ENCODE measurements at places on chromosomes 2 and 18. TPM values are rescaled to one million over a fixed set of nuclear protein-coding genes. Genes with fewer than 3 reads are reported as not detected.

NEURL3 gene
- total RNA-seq = 0.20 TPM

HOXD8 gene
- total RNA-seq = 27.4 TPM

C2orf66 gene
- total RNA-seq = not detected

DNA sequence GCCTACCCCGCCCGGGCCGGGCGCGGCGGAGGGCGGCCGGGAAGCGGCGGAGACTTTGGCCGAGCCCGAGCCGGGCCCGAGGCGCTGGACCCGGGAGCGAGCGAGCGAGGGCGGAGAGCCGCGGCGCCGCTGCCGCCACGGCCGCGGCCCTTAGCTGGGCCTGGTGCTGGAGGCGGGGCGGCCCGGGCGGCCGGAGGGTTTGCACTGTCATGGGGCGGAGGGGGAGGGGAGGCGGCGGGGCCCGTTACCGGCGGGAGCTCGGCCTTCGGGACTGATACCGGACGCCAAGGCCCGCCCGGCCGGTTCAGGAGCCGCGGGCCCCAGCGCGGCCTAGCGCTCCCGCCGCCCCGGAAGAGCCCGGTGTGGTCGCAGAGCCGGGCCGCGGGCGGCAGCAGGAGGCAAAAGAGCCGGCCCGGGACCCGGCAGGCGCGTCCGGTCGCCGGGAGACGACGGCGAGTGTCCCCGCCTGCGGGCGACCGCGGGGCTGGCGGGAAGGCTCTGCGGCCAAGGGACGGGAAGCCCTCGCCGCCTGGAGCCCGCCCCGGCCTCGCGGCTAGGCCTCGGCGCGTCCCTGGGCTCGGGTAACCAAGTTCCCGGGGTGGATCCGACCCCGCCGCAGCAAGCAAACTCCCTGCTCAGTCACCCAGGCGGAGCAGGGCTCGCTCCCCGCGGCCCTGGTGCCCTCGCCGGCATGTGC lies 697 bp downstream of the KCMF1 start:
- DNase-seq = peak; percentile 58

DNA sequence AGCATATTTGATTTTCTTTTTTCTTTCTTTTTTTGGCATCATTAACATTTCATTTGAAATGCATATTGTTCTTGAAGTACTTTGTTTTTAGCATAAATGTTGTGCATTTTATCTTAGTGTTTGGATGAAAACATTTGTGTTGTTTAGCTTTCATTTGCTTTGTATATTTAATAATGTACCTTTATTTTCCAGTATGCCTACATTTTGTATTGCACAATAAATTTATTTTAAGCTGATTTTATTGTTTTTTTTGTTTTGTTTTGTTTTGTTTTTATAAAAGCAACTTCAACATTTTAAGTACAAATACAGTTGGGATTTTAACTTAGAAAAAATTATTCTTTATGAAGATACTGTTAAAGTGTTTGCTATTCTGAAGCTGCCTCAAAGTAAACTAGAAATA lies 54.4 kb downstream of the GLS start:
- no peak for DNase-seq

GRCh38 chr2:222915092-222915957 lies 54.5 kb downstream of the ACSL3 start:
- peak; percentile 37 for DNase-seq

DNA sequence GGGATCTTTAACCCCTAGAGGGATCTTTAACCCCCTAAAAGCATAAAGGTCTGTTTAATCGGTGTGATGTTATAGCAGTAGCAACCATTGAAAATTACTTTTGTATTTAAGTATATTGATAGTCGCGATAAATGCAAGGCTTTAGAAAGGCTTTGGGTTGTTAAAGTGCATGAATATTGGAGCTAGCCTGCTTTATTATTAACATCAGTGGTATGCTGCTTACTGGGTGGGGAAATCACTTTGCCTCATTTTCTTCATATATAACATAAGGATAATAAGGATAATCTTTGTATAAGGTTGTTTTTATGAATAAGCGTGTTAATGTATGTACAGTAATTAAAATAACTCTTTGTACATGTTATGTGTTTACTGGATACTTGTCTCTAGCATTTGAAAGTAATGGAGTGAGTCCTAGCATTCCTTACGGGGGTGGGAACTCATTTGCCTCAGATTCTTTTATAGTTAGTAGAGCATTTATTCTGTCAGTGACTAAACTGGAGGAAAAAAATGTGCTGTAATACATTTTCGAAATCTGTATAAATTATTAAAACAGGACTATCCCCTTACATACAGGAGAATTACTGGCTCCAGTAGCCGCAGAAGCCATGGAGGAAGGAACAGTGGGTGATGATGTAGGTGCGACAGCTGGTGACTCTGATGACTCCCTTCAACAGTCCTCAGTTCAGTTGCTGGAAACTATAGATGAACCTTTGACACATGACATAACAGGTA lies 122.2 kb downstream of the BIRC6 start:
- no peak for DNase-seq

DNA sequence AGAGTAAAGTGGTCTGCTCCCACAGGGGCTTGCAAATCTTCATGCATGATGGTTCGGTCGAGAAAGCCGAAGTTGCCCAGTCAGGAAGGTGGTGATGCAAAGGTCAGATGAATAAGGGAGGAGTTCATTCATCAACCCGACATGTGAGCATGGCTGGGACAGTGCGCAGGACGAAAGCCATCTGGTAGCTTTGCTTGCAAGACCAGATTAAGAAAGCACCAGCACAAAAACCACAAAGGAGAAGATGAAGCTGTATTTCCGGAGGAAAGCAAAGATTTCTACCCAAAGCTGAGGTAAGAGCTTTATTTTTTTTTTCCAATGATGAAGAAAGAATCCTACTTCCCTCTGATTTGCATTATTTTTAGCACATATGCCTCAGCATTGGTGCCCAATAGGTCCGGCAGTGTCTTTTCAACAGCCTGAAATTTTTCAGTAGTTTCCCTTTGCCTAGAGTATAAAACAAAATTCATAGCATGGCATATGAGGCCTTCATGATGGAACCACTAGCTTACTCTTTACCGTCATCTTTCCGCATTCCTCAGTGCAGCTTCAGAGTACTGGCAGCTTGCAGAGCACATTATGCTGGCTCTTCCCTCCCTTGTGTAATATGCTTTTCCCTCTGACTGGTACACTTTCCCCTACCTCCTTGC lies 112.0 kb upstream of the THOC1 start:
- DNase-seq = no peak

GRCh38 chr18:6058941-6059340 lies 163.6 kb upstream of the TMEM200C start:
- no peak for DNase-seq

DNA sequence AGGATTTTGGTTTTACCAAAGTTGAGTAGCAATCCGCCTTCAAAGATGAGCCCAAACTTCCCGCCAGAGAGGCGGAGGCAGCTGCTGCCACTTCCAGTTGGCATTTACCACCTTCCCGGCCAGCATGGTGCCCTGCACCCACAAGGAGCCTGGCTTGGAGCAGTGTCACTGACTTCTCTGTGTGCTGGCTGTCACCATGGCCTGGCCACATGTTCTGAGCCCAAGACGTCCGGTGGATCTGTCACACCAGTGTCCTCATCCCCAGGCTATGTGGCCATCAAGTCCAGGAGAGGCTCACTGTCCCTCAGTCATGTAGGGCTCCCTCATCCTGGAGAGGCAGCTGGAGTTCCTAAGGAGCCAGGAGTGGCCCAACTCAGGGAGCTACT lies 100.6 kb downstream of the ACKR3 start:
- DNase-seq = no peak

DNA sequence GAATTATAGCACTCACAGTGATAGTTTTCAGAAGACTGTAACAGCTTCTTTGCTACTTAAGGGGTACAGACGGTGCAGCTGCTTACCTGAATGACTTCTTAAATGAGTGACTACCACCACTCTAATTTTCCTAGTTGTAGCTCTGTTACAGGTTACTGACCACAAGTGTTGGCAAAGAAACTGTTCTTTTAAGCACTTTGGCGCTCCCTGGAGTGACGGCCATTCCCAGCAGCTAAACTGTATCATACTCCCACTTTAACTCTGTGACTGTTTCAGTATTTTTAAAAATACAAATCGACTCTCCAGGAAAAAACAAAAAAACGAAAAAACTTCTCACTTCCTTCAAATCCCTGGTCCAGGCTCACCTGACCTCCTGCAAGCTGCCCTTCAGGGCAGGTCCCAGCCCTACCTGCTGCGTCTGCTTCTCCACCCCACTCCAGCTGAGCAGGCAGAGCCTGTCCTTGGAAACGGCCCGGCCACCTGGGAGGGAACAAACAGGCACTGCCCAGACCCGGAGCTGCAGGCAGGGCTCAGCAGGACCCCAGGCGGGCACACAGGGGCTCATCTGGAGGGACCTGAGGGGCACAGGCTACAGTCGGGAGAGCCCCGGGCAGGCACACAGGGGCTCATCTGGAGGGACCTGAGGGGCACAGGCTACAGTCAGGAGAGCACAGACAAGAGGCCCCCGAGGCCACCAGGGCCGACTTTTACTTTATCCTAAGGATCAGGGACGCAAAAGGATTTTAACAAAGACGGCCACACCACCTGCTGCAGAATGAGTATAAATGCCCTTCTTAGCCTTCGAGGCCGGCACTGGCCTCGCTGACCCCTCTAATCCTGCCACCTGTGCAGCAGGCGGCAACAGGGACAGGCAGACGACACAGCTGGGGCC lies 24.5 kb downstream of the SLC66A2 start:
- no peak for DNase-seq

DNA sequence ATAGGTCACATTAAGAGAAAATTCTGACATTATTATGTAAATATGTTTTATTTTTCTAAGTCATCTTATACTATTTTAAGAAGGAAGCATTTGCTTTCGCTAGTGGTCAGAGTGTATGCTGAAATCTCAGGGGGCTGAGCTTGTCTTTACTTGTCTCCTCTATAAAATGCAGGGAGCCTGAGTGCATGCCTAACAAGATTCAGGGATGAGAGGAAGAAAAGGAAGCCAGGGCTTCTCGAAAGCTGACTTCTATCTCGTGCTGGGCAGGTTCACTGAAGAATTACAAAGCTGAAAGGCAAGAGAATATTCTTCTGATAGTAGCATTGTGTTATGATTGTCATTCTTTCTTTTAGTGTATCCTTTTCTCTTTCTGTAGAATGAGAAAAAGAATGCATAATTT lies 467.4 kb downstream of the SOX11 start:
- DNase-seq = no peak

DNA sequence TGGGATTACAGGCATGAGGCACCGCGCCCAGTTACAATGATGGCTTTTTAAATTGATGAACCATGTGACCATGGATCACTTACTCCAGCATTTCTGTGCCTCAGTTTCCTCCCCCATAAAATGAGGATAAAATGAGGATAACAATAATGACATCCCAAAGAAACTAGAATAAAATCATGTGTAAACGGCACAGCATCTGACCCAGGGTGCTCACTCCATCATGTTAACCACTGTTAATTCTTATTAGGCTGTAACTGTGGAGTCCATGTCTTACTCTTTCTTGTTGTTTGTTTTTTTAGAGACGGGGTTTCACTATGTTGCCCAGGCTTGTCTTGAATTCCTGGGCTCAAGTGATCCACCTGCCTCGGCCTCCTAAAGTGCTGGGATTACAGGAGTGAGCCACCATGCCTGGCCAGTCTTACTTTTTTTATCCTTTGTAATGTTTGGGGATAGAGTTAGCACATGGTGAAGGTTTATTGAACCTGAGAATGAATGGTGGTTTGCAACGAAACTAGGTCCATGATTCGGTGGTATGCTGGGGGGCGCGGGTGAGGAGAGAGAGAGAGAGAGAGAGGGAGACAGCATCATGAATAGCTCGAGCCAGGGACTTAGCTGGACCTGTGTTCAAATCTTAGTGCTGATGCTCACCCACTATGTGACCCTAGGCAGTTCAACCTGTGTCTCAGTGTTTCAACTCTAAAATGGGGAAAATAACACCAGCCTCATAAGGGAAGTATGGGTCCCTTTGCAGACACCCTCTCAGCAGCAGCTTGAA lies 52.3 kb downstream of the MYCN start:
- DNase-seq = no peak

- DNase-seq = no peak
These were observed 23.5 kb downstream of the PSMG2 start for GRCh38 chr18:12726331-12726730.

DNA sequence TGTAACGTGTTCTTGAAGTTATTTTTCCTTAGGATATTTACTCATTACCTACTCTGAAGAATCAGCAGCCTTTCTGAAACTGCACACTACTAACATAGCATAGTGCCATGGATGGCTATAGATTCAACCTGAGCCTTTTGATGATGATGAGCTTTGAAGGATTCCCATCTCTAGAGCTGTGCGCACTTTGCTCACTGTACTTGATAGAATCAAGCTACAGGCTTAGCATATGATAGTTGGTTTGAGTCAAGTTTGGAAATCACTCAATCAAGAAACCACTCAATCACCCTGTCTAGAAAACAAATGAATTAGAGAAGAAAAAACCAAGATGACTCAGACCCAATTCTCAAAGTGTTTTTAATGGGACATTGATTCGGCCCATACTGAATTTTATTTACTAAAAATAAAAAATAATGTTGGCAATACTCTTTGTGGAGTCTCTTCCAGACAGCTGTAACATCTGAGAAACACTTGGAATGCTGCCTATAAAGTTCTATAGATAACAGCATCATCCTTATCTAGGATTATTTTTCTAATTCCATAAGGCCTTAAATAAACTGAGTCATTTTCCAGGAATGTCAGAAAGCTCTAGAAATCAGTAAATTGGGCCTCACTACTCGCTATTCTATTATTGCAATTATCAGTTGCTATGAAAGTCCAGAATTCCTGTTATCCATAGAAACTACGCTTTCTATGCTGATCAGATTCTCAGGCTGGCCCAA lies 259.0 kb upstream of the ERBB4 start:
- peak; percentile 6 for DNase-seq

- no peak for DNase-seq
These were observed 113.5 kb downstream of the EFEMP1 start for GRCh38 chr2:55809875-55810621.

DNA sequence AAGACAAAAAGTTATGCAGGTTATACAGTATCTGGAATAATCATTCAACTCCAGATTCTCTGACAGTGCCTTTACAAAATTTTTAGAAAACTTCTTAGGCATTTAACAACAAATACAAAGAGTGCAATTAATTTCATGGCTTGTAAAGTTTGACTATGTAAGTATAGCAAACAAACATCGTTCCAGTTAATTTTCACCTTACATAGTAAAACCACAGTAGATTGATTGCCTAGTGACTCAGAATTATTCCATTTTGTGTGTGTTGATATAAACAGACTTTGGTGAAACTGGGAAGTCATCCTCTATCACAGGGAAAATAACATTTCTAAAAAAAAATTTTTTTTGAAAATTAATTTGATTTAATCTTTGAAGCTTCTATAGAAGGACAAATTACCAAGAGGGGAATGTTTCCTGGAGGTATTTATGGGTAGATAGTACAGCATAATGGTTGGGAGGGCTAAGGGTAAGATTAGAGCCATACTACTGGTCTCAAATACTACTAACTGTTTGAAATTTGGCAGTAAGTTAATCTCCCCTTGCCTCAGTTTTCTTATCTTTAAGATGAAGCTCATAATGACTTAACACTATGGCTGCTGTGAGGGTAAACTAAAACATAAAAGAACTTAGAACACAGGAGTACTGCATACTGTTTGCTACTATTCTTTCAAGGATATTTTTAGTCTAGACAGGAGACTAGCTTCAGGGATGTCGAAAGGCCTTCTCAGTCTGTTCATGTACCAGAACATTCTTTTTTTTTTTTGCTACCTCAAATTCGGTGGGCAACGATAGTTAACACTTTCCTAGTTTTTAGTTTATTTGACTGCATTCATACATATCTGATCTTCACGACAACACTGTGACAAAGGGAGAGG lies 19.6 kb downstream of the NDUFAF7 start:
- DNase-seq = no peak

GRCh38 chr2:37549598-37549997 lies 121.8 kb downstream of the CDC42EP3 start:
- no peak for DNase-seq
